ENCODE measurements at places on chromosomes 11 and 22. TPM values are rescaled to one million over a fixed set of nuclear protein-coding genes. Genes with fewer than 3 reads are reported as not detected.

GRIA4 gene
- total RNA-seq, result 0.50 TPM

KCNA4 gene
- 0.26 TPM for total RNA-seq

CLTCL1 gene
- 11.3 TPM for total RNA-seq

PRR5L gene
- total RNA-seq, result 2.8 TPM

MUC15 gene
- not detected for total RNA-seq

SREBF2 gene
- total RNA-seq, result 103 TPM

SOX6 gene
- total RNA-seq, result 1.8 TPM

GRCh38 chr11:132123449-132123848 is 753.0 kb downstream of the NTM start:
- DNase-seq, result no peak

- no peak for DNase-seq
These were observed 28.3 kb downstream of the NECTIN1 start for GRCh38 chr11:119700536-119701346.

- DNase-seq, result no peak
These were observed 10.4 kb downstream of the CLDN5 start for GRCh38 chr22:19513823-19514222.

DNA sequence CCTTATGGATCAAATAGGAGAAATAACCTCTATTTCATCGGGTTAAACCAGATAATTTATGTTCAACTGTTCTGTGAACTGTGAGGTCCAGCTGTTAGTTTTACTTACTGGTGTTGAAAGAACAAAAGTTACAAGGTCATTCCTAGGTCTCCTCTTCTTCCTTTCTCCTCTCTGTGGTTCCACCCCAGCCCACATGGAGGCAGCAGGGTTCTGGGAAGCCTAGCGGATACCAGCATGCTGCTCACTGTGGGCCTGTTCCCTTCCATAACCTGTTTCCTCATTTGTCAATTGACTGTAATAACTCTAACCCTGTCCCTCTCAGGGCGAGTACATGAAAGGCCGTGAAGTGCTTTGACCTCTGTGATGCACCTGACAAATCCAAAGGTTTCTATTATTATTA is 27.8 kb downstream of the RELT start:
- no peak for DNase-seq

DNA sequence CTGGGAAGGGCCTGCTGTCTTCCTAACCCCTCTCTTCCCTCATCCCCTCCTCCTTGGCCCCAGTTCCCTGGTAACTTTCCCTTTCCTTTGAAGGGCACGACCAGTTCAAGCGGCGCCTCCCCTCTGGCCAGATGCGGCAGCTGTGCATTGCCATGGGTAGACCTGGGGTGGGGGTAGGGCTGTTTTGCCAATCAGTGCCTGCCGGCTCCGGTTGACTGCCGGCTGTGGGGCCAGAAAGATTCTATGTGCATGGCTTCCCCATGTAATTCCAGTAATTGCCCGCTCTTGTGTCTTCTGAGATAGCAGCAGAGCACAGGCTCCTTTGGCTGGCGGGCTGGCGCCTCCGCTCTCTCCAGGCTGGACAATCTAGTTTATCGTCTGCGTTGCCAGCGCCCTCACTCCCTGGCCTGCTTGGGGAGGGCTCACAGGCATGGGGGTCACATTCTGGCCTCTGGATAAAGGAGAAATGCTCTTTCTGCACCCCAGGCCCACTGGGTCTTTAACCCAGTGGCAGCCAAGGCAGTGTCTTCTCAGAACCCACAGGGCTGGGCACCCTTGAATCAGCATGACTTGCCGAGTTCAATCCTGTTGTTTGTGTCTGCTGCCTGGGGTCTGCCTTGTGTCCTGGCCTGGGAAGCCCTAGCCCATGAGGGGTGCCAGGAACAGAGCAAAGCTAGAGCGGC is 9.4 kb downstream of the SIDT2 start:
- no peak for DNase-seq

GRCh38 chr11:124481365-124482323 is 36.1 kb upstream of the OR8B8 start:
- peak; percentile 66 for DNase-seq

DNA sequence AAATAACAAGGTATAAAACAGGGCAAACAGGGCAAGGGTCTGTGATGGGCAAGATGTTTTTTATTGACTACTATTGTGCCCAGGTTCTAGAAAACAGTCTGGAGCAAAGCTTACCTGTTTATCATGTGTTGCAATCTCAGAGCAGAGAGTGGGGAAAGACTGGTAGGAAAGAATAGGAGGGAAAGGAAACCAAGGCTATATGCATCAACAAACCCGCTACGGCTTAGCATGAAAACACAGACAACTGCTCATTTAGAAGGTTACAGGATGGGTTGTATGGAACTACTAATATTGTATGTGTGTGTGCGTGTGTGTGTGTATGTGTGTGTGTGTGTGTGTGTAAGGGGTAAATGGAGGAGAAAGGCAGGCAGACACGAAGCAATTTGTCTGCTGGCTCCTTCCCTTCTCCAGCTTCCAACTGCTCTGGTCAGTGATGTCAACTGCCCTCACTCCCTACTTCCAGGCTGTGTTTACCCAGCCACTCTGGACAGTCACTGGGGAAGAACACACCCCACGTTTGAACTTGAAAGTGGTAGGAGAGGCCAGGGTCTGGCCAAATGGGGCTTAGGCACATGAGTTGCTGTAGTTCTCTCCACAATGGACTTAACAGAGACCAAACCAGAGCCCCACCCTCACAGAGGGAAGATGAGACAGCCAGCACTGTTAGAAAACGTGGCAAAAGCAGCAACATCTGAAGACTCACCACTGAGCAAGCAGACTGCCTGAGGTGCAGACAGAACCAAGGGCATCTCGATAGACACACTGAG is 47.0 kb downstream of the GAB2 start:
- DNase-seq, result peak; percentile 14

GRCh38 chr22:37920126-37920525 is 14.0 kb downstream of the MICALL1 start:
- no peak for DNase-seq

DNA sequence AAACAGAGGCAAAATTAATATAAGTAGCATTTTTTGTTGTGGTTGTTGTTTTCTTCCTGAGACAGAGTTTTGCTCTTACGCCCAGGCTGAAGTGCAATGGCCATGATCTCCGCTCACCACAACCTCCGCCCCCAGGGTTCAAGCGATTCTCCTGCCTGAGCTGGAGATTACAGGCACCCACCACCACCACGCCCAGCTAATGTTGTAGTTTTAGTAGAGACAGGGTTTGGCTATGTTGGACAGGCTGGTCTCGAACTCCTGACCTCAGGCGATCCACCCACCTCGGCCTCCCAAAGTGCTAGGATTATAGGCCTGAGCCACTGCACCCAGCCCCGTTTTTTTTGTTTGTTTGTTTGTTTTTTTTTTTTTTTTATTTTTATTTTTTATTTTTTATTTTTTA is 64.5 kb downstream of the MCHR1 start:
- DNase-seq, result no peak

- peak; percentile 73 for DNase-seq
These were observed 13.8 kb upstream of the CCDC81 start for GRCh38 chr11:86360775-86361395.

DNA sequence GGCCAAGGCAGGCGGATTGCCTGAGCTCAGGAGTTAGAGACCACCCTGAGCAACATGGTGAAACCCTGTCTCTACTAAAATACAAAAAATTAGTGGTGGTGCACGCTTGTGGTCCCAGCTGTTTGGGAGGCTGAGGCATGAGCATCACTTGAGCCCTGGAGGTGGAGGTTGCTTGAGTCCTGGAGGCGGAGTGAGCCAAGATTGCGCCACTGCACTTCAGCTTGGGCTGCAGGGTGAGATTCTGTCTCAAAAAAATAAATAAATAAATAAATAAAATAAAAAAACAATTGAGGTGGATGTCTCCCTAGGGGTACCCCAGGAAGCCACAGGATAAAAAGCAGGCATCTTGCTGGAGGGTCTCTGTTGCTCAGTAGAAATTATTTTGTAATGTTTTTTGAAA is 14.1 kb downstream of the PTPRJ start:
- DNase-seq, result no peak

DNA sequence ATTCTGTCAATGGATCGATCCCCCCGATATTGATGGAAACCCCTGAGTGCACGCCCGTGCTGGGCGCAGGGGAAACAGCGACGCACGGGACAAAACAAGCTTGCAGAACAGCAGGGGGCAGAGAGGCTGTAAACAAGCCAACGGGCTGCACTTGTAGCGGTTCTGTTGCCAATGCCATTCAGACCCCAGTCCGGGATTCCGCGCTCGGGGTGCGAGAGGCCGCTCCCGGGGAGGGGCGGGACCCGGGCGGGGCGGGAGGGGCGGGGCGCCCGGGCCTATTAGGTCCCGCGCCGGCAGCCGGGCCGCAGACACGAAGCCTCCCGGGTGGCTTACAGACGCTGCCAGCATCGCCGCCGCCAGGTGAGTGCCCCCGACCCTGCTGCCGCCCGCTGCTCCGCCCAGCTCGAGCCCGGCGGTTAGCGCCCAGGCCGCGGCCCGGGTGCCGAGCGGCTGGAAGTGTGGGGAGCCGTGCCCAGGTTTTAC is at the start of gene BIK:
Gene BIK (plus strand): TSS at position 307 of the 483 bp plus-strand sequence. CDS start 13,273 bp downstream, outside the sequence.
- no peak for DNase-seq

GRCh38 chr11:121763526-121763925 is 310.8 kb upstream of the SORL1-AS1 start:
- DNase-seq, result no peak

GRCh38 chr22:19707347-19708290 is 6.7 kb upstream of the SEPTIN5 start:
- no peak for DNase-seq

GRCh38 chr11:120909676-120910416 is 114.1 kb upstream of the TBCEL start:
- DNase-seq, result no peak

DNA sequence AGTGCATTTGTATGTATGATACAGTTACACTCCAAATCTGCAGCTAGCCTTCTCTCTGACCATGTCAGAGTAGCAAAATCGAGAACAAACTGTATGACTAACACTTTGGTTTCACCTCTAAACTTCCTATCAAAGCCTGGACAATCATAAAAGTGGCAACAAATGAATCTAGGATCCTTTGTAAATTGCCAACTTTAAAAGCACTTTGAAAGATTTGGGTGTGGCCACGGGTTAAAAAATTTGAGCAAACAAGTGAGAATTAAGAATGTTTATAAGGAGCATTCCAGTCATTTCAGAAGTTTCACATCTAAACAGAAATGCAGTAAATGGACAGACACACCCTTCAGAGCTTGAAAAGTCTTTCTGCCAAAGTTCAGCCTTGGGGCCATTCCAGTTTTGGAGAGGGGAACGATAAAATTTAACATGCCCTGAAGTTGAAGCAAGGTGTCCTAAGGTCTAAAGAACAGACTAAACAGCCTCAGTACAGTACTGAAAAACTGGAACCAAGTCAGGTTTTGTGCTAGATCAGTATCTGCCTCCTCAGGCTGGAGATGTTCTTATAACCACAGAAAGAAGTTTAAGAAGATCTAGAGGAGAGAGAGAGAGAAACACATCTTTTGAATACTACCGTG is 181.9 kb upstream of the BDNF start:
- peak; percentile 43 for DNase-seq

GRCh38 chr22:49093192-49093880 is 734.3 kb downstream of the BRD1 start:
- no peak for DNase-seq

DNA sequence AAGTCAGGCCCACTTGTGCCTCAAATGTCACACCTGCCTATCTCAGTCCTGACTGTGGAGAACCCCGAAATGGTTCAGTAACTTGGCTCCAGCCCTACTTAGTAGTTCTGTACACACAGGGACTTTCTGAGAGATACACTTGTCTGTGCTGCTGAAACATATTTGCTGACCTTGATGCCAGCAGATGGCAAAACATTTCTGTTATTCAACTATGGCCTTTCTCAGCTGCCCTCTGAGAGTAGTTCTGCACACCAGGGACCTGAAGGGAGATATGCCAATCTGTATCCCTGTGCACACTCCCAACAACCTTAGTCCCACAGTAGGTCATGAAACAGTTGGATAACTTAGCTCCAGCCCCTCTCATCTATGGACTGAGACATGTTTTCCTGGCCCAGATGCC is 1651.5 kb downstream of the LRRC4C start:
- no peak for DNase-seq

- DNase-seq, result no peak
These were observed 184.7 kb downstream of the FAT3 start for GRCh38 chr11:92409355-92409754.

DNA sequence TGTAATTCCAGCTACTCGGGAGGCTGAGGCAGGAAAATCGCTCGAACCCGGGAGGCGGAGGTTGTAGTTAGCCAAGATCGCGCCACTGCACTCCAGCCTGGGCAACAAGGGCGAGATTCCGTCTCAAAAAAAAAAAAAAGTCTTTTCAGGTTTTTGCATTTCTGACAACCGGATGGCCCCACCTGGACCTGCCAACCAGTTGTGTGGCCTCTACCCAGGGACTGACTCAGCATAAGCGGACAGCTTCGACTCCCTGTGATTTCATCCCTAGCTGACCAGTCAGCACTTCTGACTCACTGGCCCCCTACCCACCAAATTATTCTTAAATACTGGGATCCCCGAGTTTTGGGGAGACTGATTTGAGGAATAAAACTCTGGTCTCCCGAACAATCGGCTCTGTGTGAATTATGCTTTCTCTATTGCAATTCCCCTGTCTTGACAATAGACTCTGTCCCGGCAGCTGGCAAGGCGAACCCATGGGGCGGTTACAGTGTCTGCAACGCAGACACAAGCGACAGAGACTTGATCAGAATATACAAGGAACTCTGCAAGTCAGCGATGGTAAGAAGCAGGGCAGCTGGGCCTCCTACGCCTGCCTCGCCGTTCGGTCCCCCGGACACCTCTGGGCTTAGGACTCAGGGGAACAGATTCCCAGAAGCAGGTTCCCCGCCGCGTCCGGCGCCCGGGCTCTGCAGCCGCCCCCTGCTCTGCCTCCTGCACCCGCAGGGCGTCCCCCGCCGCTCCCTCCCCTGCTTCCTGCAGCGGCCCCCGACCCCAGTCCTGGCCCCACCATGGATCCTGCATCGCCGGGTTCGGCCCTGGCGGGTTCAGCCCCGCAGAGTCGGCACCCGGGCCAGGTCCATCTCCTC is 741 bp upstream of the TALDO1 start:
- DNase-seq, result no peak

DNA sequence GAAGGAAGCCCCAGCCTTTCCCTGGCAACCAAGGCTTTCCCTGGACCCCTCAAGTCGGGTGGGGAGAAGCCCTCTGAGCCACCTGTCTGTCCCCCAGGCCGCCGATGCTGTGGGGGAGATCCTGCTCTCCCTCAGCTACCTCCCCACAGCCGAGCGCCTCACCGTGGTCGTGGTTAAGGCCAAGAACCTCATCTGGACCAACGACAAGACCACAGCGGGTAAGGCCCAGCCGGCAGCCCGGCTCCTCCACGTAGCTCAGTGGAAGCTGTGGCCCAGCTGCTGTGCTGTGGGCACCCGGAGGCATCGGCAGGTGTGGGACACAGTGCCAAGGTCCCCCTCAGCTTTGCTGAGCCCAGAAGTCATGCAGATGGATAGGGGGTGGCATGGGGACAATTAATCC is 12.2 kb upstream of the RHOD start:
- DNase-seq, result no peak

- no peak for DNase-seq
These were observed 46.8 kb downstream of the ATXN10 start for GRCh38 chr22:45718391-45718790.
